NCI-H2081 (cell line): ENCODE measurements at places on chromosomes 11 and 22.

- no peak for DNase-seq
Measured at GRCh38 chr22:43363315-43364168, 20.4 kb upstream of the SCUBE1 start.

- no peak for DNase-seq
Measured at GRCh38 chr22:41989246-41989645, 9.3 kb upstream of the WBP2NL start.

- no peak for DNase-seq
Measured at GRCh38 chr11:67153971-67154370, 34.9 kb downstream of the KDM2A start.

DNA sequence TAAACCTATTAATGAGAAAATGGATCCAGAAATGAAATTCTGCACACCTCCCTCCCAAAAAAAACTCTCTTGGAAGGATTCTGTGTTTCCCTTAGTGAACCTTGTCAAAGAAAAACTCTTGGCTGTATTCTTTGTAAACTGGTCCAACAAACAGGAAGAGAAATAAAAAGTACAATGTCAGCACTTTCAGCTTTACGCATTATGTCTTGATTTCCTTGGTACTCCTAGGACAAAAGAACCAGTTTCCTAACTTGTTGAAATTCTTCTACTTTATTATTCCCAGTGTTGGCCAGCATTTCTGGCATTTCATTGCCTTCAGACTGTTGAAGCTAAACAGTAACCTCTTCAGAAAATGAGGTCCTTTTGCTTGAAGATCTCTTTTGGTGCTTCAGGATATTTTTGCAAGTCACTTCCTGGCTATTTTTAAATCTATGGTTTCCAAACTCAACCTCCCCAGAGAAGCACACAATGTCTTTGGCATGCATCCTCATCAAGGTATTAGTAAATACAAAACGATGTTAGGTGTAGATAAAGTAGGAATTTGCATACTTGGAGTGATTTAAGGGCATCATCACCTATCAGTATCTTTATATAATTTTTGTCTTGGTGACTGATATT, 342.7 kb downstream of the AASDHPPT start:
- DNase-seq: no peak

DNA sequence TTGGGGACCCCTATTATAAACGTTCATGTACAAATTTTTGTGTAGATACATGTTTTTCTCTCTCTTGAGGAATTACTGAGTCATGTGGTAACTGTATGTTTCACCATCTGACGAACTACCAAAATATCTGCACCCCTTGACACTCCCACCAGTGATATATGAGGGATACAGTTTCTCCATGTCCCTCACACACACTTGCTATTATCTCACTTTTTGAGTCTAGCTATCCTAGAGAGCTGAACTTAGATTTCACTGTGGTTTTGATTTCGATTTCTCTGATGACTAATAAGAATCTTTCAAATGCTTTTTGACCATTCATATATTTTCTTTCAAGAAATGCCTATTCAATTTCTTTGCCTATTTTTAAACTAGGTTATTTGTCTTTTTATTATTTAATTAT, 200.2 kb downstream of the PGR start:
- DNase-seq: no peak

- no peak for DNase-seq
Measured at GRCh38 chr11:36463781-36464180, 46.3 kb downstream of the TRAF6 start.

DNA sequence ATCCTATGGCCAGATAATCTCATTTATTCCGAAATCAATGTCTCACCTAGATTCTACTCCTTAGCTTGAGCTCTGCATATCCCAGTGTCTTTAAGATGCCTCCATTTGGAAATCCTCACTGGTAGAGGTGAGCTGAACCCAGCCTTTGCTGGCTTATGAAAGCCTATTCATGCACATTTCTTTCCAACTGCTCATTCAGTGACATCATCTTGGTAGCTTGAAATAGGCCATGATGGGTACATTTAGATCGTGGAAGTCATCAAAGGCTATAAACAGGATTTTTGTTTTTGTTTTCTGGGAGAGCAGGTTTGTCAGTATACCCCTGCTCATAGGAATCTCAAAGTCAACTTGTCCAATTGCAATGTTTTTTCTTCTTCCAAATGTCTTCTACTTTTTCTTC, 6.0 kb downstream of the NXPE1 start:
- no peak for DNase-seq

DNA sequence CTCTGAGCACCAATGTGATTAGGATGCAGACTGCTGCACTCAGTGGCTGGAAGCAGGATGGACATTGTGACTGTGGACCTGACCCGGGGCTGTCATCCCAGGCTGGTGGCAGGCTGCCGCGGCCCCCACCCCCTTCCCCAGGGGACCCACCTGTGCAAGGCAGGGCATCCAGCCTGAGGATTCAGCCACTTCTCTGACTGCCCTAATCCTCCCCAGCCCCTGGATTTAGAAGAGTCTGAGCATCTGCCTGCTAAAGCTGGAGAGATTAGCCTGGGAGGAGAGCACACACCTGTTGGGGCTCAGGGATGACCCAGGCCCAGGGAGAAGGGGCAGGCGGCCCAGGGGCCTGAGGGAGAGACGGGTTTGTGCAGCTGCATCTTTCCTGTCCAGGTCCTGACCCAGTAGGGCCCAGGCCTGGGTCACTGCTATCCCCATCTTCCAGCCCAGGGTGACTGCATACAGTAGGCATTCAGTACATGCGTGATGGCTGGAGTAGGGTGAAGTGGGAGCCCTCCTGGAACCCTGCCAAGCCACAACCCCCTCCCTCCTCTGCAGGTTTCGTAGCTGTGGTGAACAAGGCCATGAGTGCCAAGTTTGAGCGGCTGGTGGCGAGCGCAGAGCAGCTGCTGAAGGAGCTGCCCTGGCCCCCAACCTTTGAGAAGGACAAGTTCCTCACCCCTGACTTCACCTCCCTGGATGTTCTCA, 12.1 kb downstream of the DPP3 start:
- peak; percentile 7 for DNase-seq

DNA sequence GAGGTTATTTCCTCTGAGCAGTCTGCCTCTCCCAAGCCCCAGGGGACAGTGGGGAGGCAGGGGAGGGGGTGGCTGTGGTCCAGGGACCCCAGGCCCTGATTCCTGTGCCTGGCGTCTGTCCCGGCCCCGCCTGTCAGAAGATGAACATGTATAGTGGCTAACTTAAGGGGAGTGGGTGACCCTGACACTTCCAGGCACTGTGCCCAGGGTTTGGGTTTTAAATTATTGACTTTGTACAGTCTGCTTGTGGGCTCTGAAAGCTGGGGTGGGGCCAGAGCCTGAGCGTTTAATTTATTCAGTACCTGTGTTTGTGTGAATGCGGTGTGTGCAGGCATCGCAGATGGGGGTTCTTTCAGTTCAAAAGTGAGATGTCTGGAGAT, 3.1 kb downstream of the PIM3 start:
- no peak for DNase-seq

- no peak for DNase-seq
Measured at GRCh38 chr11:44939673-44940395, 10.8 kb downstream of the TP53I11 start.

- no peak for DNase-seq
Measured at GRCh38 chr22:39135092-39135896, 17.2 kb downstream of the CBX7 start.

DNA sequence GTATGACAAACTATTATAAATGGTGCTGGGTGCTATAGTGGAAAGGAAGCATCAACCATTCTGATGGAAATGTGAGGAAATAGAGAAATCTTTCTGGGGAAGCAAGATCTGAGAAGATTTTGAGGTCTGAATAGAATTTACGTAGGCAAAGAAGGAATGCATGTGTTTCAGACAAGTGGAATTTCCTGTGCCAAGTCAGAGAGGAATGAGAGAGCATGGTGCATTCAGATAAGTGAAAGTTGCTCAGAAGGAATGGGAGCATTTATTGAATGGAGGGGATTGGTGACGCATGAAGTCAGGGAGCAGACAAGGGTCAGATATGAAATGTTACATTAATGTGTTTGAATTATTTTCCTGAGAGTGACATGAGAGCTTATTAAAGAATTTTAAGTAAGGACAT, 725.5 kb downstream of the METTL15 start:
- DNase-seq: no peak

- no peak for DNase-seq
Measured at GRCh38 chr22:43442386-43443151, 30.8 kb downstream of the MPPED1 start.

GRCh38 chr11:27443227-27443626, 29.4 kb downstream of the LGR4 start:
- DNase-seq: no peak

- DNase-seq: no peak
Measured at GRCh38 chr11:5983443-5983842, 3.3 kb downstream of the OR52L1 start.

GRCh38 chr22:36110306-36110881, 50.2 kb downstream of the APOL3 start:
- DNase-seq: no peak

DNA sequence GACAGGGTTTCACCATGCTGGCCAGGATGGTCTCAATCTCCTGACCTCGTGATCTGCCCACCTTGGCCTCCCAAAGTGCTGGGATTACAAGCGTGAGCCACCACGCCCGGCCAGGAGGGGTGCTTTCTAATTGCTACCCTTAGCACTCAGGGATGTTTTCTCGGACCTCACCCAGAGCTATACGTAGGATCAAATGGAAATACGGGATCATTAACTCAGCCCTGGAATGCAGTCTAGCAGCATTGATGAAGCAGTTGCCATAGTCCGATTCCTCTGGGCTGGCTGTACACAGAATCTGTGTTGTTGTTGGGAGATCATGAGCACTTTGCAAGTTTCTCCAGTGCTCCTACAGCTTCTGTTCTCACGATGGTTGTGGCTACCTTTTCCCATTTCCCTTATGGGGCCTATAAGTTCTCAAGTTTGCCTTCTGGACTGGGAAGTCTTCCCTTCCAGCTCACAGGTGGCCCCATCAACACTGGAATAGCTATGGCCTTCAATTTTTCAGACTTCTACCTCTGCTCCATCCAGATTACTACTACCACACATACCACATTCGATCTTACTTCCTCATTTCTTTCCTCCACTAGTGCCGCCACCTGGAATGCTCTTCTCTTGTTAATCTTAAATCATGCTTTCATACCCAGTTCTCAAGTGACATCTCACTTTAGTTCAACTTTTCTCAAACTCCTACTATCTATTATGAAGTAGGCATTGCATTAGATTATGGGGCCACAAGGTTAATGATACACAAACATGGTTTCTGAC, 16.1 kb upstream of the PCF11 start:
- DNase-seq: no peak

DNA sequence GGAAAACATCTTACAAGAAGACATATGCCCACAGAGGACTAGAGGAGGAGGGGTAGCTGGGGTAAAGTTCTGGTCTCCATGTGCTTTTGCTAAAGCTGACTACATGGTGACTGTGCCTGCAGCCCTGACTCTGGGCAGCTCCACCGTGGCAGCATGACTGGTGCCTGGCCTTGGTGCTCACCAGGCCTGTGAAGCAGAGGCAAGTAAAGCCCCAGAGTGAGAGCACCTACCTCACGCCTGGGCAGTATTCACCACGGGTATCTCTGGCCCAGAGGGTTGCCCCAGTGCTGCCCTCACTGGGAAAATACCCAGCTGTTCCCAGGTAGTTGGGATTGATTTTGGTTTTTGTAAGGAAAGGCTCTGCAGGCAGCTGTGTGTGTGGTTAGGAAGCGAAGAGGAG, 78.3 kb downstream of the CTTN start:
- no peak for DNase-seq

- no peak for DNase-seq
Measured at GRCh38 chr22:43301866-43302265, 41.3 kb downstream of the SCUBE1 start.

DNA sequence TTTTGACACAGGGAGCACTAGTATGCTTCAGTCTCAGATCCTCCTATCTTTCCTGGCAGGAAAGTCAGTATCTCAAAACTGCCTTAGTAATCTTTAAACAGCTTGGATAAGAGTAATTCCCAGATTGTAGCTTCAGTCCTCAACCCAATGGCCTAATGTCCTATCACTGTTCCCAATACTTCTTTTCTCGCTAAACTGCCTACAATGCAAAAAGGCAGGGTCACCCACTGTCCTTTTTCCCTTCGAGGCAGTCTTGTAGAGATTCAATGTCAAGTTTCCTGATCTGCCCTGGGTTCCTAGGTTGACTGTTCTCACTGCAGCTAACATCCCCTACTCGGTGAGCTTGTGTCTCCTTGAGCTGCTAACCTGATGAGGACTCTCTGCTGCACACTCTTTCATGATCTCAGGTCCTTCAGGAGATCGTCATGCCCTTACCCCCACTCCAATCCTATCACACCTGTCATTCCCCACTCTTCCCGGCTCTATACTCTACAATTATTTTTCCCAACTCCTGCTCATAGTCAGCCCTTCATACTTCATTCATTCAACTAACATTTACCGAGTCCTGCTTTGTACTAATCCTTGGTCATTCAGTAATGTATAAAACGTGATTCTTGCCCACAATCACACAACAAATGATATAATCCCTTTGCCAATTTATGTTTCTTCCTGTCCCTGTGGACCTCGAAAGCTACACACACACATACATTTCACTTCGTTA, 904 bp downstream of the C2CD3 start:
- no peak for DNase-seq

DNA sequence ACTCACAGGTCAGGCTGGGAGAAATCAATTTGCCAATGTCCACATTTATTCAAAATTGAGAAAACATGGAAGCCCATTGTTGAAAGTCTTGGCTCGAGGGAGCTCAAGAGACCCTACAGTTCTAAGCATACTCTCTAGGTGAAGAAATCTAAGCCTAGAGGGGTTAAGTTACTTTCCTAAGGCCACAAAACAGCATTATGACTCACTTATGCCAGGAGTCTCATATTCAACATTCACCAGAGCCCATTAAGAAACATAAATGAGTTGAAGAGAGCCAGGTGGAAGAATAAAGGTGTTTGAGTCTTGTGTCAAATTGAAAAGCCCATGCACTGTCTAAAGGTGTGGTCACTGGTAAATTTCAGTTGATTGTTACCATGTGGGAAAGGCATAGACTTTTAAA, 108.1 kb downstream of the INSC start:
- no peak for DNase-seq
